ENCODE measurements at places on chromosomes 4 and X.
A peak's percentile ranks its signal among the peaks of the same experiment; 100 is the strongest.

DNA sequence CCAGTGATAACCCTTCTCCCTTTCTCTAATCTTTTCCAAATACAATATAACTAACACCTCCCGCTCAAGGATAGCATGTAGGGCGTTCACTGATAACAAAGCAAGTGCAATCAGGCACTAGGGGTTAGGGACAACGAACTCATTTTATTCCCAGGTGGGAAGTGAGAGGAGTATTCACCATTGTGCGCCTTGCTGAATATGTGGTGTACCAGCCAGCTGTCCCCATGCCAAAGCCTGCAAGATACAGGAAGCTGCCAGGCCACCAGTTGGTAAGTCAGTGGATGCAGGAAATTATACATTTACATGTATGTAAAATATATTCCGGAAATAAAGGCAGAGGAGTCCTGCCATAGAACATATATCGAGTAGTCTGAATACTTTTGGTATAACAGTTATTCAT, 6.3 kb upstream of the HPRT1 start:
- DNase-seq, result no peak

DNA sequence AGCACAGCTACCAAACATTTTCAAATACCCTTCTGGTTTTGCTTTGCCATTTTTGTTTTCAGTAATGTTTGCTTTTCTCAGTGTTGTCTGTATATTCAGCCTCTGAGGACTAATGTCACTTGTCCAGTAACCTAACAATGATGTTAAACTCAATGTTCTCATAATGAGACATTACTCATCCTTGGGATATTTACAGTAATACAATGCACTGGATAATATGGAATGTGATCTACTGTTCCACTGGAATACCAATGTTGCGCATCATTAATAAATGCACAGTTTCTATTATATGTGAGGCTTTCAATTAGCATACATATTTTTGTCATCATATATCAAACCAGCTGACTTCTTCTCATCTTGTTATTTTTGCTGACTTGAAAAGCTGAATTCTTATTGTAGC, 259.1 kb downstream of the SH2D1A start:
- DNase-seq, result peak; percentile 12

DNA sequence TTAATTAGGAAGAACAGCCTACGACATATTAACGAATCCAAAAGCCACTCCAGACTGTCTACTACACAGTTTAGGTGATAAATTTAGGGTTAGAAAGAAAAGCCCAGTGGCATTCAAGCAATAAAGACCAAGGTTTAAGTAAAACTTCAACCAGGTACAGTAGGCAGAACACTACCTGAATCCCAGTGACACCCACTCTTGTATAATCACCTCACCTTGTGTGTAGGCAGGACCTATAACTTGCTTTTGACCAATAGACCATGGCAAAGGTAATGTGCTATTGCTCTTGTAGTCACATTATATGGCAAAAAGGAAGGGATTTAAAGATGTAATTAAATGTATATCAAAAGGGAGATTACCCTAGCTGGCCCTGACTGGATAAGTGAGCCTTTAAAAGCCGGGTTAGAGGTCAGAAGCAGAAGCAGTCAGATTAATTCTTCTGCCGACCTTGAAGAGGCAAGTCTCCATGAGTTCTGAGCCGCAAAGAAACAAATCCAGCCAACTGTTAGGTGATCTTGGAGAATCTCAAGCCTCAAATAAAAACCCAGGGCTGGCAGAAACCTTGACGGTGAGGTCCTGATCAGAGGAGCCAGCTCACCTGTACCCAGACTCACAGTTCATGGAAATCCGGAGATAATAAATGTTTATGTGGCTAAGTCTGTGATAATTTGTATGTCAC, 8.8 kb downstream of the FSTL5 start:
- no peak for DNase-seq

- no peak for DNase-seq
Measured at GRCh38 chrX:21982311-21982710, 41.8 kb downstream of the SMS start.

- no peak for DNase-seq
Measured at GRCh38 chrX:131332331-131332730, 43.2 kb upstream of the IGSF1 start.

GRCh38 chr4:78345237-78345636, 206.3 kb upstream of the ANXA3 start:
- no peak for DNase-seq

DNA sequence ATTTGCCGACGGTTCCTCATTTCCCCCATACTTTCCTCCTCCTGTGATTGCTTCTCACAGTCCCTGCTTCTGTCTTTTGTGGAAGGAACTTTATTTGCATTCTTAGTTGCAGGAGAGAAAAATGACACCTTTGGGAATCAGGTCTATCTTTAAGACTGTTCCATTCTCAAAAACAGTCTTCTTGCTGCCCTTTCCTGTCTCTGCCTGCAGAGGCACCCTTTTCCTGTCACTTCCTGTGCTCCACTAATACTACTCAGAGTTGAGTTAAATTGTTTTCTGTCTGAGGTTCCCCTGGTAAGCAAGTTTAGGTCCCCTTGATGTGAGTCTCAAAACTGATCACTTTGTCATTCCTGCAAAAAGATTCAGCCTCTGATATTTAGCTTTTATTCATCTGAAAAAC, 208.8 kb upstream of the CLNK start:
- DNase-seq, result no peak

DNA sequence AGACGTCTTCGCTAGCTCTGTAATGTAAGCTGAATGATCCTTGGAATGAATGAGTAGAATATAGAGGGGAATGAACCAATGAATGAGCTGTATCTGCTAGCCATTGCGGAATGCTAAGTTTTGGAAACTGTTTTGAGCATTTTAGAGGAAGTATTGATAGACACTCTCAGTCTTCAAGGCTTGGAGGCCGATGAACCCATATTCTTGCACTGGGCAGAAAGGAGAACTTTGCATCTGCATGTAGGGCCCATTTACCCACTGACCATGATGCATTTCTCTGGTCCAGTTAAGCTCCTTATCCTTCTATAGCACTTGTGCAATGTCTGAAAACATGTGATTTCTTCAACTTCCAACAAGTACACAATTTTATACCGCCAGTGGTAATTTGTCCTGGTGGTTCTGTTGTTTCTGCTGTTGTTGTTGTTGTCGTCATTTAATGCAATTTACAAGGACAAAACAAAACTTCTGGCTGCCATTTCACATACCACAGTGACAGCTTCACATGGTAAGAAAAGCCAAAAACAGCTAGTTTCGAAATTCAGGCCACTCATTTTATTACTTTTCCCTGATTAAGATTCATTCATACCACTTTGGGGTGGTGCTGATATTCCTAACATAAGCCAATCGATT, 85.0 kb upstream of the MTM1 start:
- no peak for DNase-seq

GRCh38 chr4:164572877-164573279, 181.1 kb upstream of the SMIM31 start:
- peak; percentile 79 for DNase-seq

DNA sequence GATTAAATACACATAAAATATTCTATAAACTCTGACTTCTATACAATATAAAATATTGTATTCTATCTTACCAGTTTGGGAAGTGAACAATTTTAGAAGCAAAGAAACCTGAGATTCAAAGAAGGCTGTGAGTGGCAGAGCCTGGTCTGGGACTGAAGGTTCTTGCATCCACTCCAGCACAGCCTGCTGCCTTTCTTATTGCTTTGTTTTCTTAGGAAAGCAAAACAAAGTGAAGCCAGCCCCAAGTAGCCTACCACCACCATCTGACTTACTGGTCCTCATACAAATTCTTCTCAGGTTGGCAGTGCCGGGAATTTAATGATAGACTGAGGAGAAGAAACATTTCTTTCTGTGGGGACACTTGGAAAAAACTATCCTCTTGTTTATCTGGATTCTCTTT, 129.7 kb upstream of the SMAD1 start:
- DNase-seq, result no peak

GRCh38 chr4:108359130-108359985, 190.6 kb upstream of the LEF1 start:
- DNase-seq, result no peak

- no peak for DNase-seq
Measured at GRCh38 chr4:63831590-63832155, 577.6 kb downstream of the TECRL start.

GRCh38 chrX:78619834-78620233, 39.3 kb downstream of the RTL3 start:
- DNase-seq, result no peak

- peak; percentile 57 for DNase-seq
Measured at GRCh38 chr4:87465739-87466366, 43.5 kb downstream of the NUDT9 start.

- DNase-seq, result no peak
Measured at GRCh38 chr4:185343726-185344581, 51.8 kb downstream of the LRP2BP start.

- DNase-seq, result peak; percentile 80
Measured at GRCh38 chr4:102734591-102735385, 26.0 kb downstream of the MANBA start.

DNA sequence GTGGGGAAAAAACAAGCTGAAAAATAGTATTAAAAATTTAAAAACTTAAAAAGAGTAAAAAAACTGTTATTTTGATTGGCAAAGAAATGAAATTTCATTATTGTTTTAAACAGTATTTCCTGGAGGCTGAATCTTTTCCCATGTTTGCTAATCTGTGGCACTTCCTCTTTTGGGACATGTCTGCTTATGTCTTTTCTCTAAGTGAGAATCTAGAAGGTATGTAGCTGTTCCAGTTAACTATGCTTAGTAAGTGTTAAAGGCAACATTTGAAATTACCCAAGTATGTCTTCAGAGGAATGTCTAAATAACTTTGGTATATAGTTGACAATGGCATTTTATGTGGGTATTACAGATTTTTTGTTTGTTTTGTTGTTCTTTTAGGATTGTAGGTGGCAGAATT, 81.6 kb upstream of the TBC1D9 start:
- no peak for DNase-seq

DNA sequence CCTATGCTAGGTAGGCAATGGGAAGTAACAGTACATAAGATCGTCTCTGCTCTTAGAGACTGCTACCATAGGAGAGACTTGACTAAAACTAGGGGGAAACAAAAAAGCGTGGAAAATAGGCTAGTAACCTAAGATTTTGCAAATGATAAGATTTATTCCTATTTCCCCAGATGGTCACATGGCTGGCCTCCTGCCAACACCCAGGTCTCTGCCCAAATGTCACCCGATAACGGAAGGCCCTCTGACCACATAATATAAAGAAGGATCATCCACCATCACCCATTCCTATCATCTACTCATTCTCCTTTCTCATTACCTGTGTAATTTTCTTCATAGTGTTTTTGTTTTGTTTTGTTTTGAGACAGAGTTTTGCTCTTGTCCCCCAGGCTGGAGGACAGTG, 4.7 kb downstream of the LAMP2 start:
- no peak for DNase-seq

DNA sequence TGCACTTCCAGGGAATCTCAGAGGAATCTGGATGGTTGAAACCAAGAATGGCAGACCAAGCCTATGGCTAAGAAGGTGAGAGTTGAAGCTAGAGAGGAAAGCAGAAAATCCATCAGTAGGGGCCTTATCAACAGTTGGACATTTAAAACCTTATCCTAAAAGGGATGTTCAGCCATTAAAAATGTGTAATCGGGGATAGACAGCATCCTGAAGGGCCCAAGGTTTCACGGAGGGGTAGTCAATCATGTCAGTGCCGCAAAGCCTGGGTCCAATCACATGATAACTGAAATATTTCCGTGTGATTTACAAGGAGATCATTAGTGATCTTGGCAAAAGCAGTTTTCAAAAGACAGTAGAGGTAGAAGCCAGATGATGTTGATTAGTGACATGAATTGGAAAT, 61.9 kb upstream of the ELOVL6 start:
- no peak for DNase-seq

GRCh38 chr4:73139245-73139644, 69.7 kb upstream of the COX18 start:
- peak; percentile 3 for DNase-seq

- DNase-seq, result peak; percentile 26
Measured at GRCh38 chr4:139606579-139607501, 50.8 kb upstream of the SETD7 start.

- peak; percentile 74 for DNase-seq
Measured at GRCh38 chr4:185700048-185700447, 111.9 kb downstream of the SORBS2 start.

Data from kidney tubule cell (primary cell).